NCI-H1436 (cell line): ENCODE measurements at places on chromosomes 7 and 10.

DNA sequence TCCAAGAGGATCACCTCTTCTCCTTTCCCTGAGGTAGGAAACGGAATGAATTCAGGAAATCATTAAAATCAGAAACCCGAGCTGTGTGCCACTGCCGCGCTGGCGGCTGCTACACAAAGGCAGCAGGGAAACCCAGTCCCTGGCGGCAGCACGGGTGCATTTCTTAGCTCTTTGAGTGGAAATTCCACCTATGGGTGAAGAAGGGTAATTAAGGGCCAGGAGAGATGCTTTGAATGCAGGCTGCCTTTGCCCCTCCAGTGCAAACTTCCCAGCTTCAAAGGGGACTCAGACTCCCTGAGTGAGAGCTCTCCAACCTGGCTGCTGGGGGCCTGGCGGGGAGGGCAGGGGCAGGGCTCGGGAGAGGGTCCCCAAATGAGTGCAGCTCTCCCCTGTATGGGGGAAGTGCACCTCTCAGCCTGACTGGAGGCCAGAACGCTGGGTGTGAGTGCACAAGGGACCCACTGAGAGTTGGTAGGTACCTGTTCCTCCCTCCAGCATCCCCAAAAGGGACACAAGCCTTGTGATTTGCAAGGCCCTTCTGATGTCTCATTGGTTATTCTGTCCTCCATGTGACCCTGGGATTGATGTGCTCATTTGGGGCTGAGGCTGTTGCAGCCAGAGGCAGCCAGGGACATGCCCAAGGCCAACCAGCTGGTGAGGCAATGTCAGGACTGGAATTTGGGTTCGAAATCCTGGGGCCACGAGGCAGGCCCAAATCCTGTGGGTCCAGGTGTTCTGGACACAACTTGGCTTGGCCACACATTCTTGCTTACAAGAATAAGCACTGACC, 16.3 kb upstream of the ZMIZ1 start:
- DNase-seq = peak; percentile 69

- no peak for DNase-seq
Observed at GRCh38 chr7:146366938-146367337, 250.3 kb downstream of the CNTNAP2 start.

DNA sequence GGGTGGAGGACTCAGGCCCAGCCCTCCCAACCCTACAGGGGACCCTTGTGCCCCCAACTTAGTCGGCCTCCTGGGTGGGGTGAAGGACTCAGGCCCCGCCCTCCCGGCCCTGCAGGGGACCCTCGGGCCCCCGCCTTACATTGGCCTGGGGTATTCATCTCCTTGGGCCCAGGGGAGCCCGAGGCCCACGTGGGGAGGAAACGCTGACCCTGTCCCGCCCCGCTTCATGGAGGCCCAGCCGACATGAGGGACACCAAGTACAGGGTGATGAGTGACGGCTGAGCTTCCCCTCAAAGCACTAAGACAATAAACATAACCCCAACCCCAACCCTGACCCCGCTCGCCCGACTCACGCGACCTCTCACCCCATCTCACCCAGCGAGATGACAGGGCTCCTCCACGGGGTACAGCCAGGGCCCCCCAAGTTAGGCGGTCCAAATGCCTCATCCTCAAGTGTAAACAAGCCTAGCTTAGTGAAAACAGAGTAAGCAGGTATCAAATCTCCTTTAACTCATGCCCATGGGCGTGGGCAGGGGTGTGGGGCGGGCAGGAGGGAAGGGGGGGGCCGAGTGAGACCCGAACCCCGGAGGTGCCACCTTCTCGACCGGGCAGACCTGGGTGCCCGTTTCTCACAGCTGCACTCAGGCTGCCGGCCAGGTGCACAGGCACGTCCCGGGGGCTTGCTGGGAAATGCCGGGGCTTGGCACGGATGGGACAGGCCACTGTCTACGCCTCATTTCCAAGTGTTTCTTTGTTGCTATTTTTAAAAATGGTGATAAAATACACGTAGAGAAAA, 8.2 kb downstream of the CYP2W1 start:
- DNase-seq = no peak

- DNase-seq = no peak
Observed at GRCh38 chr7:98352621-98353020, 48.3 kb downstream of the BAIAP2L1 start.

DNA sequence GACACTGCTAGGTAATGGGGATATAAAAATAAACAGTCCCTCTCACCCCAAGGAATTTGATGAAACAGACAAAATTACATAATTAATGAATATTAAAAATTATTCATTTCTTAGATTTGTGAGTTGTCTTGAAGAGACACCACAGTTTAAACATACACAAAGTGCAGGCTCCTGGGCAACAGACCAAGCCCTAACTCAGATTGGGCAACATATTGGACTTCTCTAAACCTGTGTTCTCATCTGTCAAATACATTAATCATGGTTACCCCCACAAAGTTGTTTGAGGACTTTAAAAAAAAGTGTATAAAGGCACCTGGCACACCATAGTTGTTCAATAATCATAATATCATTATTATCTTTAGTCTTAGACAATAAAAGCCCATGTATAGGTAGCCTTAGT, 62.5 kb upstream of the CAPZA2 start:
- no peak for DNase-seq

- DNase-seq = no peak
Observed at GRCh38 chr10:59460601-59461000, 98.3 kb upstream of the FAM13C start.

GRCh38 chr7:133529861-133530260, 277.0 kb downstream of the EXOC4 start:
- DNase-seq = no peak

DNA sequence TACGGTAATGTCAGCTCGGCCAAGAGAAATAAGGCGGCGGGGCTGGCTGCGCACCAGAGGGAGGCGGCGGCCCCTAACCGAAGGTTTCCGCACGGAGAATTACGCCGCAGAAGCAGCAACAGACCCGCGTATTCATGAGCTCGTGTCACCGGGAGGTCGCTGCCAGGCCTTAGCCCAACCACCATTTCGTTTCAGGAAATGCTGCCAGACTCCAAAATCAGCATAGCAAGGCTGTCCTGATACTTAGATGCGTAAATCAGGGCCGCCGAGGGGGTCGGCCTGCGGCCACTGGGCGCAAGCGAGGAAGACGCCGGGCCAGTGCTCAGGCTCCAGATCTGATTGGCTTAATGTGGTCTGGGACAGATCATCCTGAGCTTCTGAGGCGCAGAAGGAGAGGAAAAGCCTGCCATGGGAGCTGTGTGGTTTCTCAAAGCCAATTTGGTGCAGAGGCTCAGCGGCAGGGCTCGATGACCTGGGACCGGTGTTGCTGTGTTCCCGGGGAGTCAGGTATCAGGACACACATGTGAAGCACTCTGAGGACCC, 247.9 kb downstream of the BAMBI start:
- DNase-seq = no peak

- DNase-seq = no peak
Observed at GRCh38 chr10:62810156-62810902, 5.8 kb downstream of the ADO start.

DNA sequence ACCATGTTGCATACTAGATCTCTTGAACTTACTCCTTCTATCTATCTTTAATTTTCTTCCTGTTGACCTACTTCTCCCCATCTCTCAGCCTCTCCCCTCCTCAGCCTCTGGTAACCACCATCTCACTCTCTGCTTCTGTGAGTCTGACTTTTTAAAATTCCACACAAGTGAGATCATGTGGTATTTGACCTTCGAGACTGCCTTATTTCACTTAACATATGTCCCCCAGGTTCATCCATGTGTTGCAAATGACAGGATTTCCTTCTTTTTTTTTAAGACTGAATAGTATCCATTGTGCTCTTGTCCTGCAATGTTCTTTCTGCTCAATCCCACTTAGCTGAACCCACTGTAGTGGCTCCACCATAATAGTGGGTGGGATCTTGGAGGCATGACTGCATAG, 51.4 kb upstream of the DNAJC1 start:
- DNase-seq = no peak
